ENCODE measurements at places on chromosomes 12 and 14.

DNA sequence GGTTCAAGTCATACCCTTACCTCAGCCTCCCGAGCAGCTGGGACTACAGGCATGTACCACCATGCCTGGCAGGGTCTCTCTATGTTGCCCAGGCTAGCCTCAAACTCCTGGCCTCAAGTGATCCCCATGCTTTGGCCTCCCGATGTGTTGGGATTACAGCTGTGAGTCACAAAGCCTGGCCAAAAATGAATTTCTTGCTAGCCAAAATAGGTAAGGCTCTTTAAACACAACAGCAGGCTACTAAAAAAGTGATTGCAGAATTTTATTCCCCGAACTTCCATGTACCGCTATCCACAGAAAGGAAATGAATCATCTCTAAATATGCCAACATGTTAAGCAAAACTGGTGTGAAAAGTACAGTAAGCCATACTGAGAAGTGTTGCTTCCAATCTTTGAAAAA lies 50.6 kb downstream of the WDHD1 start:
- DNase-seq, result no peak

DNA sequence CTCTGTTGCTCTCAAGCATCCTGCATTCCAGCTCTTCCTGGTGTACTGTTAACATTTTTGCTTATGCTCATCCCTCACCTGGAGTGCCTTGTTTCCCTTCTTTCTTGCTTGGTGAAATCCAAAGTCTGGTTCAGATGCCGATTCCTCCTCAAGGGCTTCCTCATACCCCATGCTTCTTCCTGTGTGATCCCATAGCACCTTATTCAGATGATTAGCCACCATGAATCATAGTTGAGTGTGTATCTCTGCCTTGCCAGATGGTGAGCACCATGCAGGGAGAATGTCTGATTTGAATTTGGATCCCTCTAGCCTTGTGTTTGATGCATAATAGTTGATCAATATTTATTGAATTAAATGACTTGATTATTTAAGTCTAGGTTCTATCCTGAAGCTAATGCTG lies 39.4 kb upstream of the ANO4 start:
- DNase-seq, result no peak

DNA sequence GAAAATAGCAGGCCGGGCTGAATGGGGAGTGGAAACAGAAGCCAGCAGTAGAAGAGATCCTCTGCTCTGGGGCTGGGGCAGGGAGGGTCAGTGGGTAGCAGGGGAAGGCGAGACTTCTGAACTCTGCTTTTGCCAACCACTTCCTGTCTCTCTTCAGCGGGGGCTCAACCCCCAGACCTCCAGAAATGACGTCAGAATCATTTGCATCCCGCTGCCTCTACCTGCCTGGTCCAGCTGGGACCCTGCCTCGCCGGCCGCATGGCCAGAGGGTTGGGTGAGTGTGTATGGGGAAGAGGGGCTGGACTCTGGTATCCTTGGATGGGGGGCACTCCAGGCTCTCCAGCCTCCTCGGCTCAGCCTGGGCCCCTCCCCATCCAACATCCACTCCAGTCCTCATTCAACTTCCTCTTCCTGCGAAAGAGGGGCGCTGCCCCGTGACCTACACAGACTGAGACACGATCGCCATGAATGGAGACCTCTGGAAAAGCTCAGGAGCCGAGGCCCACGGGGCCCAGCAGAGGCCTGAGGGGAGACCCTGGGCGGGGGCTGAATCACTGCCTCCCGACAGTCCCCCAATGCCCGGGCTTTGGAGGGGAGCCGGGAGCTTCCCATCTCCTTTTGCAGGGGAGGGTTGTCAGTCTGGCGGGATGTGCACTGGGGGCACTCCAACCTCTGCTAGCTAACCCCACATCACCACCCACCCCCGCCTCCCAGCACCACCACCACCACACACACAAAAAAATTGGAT lies 458 bp upstream of the HOXC4 start:
- no peak for DNase-seq

DNA sequence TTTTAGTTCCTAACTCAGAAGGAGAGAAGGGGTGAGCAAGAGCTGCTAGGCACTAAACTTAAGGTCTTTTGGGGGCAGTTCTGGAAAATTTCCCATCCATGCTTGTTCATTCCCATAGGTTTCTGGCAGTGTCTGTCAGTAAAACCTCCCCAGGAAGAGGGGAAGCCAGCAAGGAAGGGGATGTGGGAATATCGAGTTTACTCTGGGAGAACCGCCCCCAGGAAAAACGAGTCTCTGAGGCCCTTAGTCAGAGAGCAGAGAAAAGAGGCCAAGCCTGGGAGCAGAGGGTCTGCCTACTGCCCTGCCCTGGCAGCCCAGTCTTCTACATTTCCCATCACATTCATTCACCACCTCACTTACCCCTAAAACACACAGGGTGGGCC lies 55.9 kb downstream of the TMCC3 start:
- DNase-seq, result no peak
